Daoy (cell line): ENCODE measurements at places on chromosomes 2 and 18. TPM values are rescaled to one million over a fixed set of nuclear protein-coding genes. Genes with fewer than 3 reads are reported as not detected.

DNA sequence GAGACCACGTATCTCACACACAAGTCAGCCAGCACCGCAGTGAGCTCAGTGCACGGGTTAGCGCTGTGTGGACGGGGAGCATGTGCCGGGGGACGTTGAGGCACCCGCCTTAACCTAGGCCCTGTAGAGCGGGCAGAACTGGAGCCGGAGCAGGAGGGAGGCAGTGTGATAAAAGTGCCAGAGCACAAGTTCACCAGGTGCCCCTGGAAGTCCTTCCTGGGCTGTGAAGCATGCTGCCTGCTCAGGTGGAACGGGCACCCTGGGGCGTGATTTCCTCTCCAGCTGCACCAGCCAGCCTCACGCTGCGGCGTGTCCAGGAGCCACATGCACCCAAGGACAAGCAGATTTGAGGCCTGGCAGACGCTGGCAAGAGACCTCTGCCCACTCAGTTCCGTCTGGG lies 50.3 kb downstream of the ITGB1BP1 start:
- DNase-seq, result no peak

GRCh38 chr2:132366421-132367180 lies 50.0 kb upstream of the GPR39 start:
- DNase-seq, result no peak

DNA sequence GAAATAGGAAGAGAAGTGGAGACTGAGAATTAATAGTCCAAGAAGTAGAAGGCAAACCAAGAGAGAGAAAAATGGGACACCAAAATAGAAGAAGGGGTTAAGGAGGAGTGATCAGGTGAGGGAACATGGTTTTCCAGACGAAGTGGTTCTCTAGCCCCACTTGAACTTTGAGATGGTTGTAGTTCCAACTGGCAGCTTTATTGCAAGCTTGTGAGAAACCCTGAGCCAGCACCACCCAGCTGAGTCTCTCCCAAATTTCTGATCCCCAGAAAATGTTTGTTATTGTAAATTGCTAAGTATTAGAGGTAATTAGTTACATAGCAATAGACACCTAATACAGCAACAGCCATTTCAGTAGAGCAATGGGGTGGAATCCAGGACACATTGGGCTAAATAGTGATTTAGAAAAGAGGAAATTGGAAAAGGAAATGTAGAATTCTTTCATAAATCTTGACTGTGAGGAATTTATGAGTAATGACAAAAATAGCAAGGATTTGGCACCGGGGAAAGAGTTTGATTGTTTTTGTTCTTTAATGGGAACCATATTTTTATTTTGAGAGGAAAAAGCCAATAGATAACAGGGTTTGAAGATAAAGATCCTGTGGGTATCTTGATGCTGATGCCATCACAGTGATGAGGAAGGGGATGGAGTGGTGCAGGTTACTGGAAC lies 62.1 kb upstream of the XDH start:
- DNase-seq, result no peak

Gene WIPF1
- total RNA-seq, result 5.4 and 15.1 TPM in 2 replicates

DNA sequence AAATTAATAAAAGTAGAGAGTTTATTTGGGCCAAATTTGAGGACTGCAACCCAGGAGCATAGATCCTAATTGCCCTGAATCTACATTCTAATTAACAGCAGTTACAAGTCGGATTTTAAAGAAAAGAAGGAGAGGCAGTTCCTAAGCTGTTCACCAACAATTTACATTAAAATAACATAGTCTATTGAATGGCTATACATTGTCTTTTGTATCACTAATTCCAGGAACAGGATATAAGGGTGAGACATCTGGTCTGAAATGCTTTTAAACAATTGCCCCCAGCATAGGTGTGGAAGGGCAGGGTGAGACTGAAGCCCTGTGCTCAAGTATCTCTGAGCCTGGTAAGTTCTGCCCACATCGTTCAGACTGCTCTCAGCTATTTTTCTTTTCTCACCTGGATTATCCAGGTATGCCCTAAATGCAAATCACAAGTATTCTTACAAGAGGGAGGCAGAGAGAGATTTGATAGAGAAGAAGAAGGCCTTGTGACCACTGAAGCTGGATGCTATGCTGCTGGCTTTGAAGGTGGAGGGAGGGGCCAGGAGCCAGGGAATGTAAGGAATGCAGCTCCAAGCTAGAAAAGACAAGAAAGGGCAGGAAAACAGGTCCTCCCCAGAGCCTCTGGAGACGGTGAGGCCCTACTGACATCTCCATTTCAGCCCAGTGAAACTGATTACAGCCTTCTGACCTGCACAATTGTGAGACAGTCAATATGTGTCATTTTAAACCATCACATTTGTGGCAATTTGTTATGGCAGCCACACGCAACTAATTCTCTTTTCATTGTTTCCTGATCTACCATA lies 189.4 kb upstream of the ARL4C start:
- peak; percentile 53 for DNase-seq

Gene B3GNT7
- total RNA-seq, result 0.63 and 1.1 TPM in 2 replicates

DNA sequence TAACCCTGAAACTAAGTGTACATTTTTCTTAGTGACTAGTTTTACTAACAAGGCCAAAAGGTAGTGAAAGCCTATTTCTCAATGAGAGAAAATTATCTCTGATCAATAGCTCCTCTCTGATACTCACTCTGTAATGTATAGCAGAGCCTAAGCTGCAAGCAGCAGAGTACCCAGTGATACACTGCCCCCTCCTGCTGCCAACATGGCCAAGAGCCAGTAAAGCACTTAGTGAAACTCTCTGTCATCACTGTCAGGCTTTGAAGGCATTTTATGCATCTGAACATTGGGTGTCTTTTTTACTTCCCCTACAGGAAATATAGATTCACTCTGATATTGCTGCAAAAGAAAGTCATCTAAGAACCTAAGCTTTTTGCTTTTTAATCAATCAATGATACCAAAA lies 784.1 kb upstream of the CDH7 start:
- DNase-seq, result no peak

- no peak for DNase-seq
Observed at GRCh38 chr2:58436872-58437271, 195.7 kb upstream of the FANCL start.

Gene DES
- 0.17 and 0.77 TPM in 2 replicates for total RNA-seq

Gene PGAP1
- 4.5 TPM in 2 replicates for total RNA-seq

DNA sequence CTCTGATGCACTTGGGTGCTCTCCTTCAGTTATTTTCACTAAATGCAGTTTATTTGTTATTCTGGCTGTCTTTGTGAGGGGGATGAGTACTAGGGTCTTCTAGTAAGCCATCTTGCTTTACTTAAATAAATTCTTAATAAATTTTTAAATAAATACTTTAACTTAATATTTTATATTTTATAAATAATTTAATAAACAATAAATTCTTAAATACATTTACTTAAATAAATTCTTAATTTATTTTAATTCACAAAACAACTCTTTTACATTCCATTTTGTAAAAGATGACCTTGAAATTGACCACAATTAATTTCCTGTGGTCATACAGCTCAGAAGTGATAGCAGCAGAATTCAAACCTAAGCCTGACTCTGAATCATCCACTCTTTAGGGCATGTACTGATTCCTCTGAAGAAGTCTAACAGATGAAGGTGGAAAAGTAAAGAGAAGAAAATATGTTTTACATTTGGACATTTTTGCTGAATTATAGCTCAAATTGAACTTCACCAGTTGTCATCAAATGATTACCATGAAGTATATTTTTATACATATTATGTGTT lies 28.8 kb downstream of the MYL1 start:
- no peak for DNase-seq

Gene RAD51AP2
- total RNA-seq, result not detected in 2 replicates

DNA sequence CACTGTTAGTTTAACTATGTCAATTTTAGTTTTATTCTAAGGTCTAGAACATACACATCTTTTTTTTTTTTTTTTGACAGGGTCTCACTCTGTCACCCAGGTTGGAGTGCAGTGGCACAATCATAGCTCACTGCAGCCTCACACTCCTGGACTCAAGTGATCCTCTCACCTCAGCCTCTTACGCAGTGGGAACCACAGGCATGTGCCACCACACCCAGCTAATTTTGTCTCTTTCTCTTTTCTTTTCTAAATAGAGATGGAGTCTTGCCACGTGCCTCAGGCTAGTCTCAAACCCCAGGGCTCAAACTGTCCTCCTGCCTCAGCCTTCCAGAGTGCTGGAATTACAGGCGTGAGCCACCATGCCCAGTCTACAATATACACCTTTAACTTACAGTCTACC lies 69.5 kb upstream of the CHRNA1 start:
- DNase-seq, result no peak

Gene LIMS3
- 0.42 and 0.86 TPM in 2 replicates for total RNA-seq

Gene GPR75
- total RNA-seq, result 1.0 and 2.8 TPM in 2 replicates

DNA sequence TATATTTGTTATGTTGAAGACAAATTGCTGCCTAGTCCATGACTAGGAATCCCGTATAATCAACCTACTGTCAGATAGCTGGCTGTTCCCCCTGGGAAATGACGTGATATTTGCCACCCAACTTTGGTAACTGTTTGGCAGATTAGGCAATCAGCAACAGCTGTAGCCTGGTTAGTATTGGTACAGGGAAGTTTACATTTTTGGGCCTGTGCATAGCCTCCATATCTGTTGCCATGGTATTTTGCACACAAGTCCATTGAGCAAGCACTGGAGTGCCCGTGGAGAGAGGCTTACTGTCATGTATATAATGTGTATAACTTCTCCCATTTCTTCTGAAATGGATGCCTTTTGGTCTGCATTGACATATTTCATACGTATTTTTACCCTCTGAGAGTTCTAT lies 27.7 kb downstream of the BIRC6 start:
- no peak for DNase-seq

GRCh38 chr2:10410001-10410822 lies 37.9 kb downstream of the ODC1 start:
- no peak for DNase-seq

Gene GALNT13
- not detected in 2 replicates for total RNA-seq

Gene SLC4A3
- 2.3 and 2.4 TPM in 2 replicates for total RNA-seq

Gene NTSR2
- not detected in 2 replicates for total RNA-seq

DNA sequence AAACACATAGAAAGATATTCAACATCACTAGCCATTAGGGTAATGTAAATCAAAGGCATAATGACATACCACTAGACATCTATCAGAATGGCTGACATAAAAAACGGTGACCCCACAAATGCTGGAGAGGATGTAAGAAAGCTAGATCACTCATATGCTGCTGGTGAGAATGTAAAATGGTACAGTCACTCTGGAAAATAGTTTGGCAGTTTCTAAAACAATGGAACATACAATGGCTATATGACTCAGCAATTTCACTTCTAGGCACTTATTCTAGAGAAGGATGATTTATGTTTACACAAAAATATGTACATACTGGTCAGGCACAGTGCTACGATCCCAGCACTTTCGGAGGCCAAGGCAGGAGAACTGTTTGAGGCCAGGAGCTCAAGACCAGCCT lies 87.3 kb downstream of the COLEC12 start:
- DNase-seq, result no peak

GRCh38 chr2:119232666-119232993 lies 9.0 kb downstream of the STEAP3 start:
- DNase-seq, result no peak

Gene MYOM1
- total RNA-seq, result not detected in 2 replicates

DNA sequence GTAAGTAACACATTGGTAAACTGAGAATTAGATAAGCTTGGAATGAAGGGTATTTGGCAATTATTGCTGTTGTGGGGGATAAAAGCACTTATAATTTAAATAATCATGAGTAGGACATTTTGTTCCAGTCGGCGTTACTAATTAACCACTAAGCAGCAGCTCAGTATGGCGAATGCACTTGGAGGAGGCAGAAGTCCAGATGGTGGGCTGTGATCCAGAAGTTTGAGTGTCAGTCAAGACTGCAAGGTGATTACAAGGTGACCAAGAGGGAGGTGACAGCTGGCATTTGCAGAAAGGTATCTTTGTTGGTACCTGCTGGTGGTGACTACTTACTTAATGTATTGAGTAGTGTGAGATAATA lies 643.6 kb upstream of the FAM98A start:
- DNase-seq, result no peak

- DNase-seq, result peak; percentile 97
Observed at GRCh38 chr2:218399391-218400166, at the start of gene CTDSP1. CTDSP1 (plus strand) TSS chr2:218399868; CDS start chr2:218400091, 223 bp downstream.

Gene TXNDC2
- 0.06 TPM in 1 of 2 replicates, not detected in the other for total RNA-seq

GRCh38 chr2:12424809-12425208 lies 291.9 kb upstream of the TRIB2 start:
- no peak for DNase-seq

Gene DLX1
- total RNA-seq, result 7.3 and 7.4 TPM in 2 replicates

GRCh38 chr2:96963316-96963715 lies 23.1 kb downstream of the FAM178B start:
- DNase-seq, result no peak

DNA sequence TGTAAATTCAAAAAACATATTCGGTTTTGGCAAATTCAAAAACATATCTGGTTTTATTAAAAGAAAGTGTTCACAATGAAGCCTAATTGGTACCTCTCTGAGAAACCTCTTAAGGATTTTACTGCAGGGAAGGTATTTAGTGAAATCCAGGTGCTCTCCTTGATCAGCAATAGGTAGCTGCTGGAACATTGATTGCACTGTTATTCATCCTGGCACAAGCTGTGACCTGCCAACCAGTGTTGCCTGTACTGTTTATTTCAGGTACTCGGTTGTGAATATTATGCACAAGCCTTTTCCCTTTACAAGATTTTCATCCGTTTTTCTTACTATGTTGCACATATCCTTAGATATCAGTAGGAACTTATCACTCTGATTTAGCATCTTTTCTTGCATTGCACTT lies 155.8 kb upstream of the ZEB2 start:
- DNase-seq, result no peak

DNA sequence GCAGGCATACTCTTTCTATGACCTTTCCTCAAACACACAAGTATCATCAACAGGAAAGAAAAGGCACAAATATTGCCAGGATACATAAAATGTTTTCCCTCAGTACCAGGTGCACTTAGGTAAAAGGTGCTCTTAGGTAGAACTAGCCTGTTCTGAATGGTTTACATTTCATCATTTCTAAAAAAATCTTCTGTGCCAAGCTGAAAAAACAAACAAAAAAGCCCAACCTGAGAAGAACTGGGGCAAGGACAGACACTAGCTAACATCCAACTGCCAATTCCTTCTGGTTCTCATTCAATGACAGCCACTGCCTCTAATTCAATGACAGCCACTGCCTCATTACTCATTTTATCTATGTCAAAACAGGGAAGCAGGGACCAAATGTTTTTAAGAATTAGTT lies 68.5 kb downstream of the SPIRE1 start:
- no peak for DNase-seq

GRCh38 chr2:16334886-16335603 lies 330.6 kb downstream of the CYRIA start:
- no peak for DNase-seq
